ENCODE measurements at places on chromosomes 5 and 9.

DNA sequence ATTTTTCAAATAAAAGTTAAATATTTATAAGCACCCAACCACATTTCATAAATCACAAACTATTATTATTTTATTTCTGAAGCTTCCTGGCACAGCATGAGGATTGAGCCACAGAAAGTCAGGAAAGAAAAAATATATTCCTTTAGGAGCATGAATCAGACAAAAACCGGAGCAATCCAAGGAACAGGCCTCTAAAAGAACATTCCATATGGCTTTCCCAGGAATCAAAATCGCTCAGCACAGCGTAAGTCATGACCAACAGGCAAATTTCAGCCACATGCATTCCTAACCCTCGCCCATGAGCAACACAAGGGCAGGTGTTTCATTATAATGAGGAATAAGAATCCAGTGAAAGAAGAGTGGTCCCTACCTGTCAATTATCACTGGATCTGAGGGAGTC, 26.7 kb downstream of the EBF1 start:
- no peak for DNase-seq

DNA sequence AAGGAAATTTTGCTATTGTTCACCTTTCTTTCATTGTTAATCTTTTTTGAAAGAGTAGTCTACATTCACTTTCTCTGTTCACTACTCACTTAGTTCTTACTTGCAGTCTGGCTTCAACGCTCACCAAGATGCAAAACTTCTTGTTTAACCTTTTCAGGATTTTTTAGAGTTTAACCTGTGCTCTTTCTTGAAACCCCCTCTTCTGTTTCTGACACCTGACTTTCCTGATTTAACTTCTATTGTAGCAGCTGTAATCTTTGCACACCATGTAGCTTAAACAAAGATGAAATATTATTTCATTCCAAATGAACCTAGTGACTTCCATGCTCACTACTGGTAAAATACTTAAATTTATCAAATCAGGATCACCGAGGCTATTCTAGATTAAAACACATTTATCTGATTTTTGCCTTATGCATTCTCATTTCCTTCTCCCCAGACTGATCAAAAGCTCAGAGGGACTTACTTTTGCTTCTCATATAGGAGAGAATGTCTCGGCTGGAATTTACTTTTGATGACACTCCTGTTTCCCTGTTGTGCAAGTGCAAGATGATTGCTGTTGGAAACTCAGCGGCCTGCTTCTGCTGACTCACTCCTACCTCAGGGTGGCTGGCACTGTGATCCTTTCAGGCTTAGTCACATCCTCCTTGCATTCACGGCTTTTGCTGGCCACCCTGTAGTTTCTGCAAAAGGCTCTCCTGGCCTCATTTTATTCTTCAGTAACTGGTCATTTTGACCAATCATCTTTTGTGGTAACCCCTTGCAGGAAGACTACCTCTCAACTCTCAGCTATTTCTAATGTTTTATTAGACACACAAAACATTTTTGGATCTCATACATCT, 109.3 kb upstream of the IFNE start:
- DNase-seq: peak; percentile 98

DNA sequence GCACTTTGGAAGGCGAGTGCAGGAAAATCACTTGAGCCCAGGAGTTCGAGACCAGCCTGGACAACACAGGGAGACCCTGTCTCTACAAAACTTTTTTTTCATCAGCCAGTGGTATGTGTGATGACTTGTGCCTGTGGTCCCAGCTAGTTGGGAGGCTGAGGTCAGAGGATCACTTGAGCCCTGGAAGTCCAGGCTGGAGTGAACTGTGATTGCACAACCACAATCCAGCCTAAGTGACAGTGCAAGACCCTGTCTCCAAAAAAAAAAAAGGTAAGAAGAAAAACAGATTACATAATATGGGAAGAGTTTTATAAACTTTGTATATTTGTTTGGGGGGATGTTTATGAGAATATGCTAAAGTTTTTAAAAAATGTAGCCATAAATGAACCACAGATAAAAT, 76.5 kb upstream of the CER1 start:
- no peak for DNase-seq

- no peak for DNase-seq
These were observed 108.0 kb upstream of the RAD23B start for GRCh38 chr9:107175041-107175440.

DNA sequence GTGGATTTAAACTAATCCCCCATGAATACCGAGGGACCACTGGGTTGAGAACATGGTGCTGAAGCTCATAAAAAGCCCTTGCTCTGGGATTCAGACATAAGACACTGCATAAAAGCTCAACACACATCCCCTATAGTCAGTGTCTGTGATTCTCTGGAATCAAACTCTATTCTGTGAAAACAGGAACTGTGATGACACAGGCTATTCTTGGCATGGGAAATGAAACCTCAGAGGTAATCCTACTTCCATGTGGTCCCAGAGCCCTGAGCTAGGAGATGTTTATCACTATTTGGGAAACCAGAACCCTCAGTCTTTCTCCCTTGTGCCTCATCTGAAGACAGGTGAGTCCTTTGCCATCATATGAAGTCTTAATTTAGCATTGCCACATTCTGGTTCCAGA, 135.4 kb upstream of the PRSS3 start:
- no peak for DNase-seq

DNA sequence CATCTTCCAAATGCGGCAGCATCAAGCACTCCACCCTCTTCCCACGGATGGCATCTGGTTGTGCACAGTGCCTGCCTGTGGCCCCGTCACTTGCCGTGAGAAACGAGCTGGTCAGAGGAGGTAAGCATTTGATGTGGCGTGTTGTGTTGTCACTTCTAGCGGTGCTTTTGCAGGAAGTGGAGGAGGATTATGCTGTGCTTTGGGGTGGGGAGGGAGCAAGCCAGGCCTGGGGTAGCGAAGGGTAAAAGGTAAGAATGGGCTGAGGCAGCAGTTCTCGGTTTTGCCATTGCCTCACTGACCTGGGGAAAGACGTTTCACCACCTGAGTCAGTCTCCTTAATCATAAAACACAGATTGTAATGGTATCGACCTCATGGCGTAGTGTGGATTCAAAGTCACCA, 2.3 kb upstream of the POMT1 start:
- DNase-seq: no peak

GRCh38 chr5:139835656-139836055, 40.0 kb downstream of the PSD2 start:
- DNase-seq: no peak

GRCh38 chr5:57698802-57699201, 216.2 kb upstream of the ACTBL2 start:
- DNase-seq: no peak

- DNase-seq: peak; percentile 100
These were observed 143.0 kb downstream of the GPBP1 start for GRCh38 chr5:57316798-57317327.

GRCh38 chr5:77881528-77881927, 105.4 kb upstream of the TBCA start:
- DNase-seq: peak; percentile 48

DNA sequence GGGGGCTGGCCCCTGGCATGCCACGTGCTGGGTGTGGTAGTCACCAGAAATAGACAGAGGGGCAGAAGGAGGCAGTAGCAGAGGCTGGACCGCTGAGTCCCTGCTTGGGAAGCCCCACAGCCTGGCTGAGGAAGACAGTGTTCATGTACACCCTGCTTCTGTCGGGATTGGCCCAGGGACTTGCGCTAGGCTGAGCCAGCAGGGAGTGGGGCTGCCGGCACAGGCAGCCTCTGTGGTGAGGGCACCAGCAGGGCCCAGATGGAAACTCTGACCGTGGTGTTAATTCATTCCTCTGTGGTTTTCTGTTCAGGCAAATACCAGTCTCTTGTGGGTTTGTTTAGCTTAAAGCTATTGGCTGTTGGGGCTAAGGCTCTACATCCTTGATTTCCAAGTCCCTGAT, 108.6 kb upstream of the RAD23B start:
- DNase-seq: peak; percentile 16

DNA sequence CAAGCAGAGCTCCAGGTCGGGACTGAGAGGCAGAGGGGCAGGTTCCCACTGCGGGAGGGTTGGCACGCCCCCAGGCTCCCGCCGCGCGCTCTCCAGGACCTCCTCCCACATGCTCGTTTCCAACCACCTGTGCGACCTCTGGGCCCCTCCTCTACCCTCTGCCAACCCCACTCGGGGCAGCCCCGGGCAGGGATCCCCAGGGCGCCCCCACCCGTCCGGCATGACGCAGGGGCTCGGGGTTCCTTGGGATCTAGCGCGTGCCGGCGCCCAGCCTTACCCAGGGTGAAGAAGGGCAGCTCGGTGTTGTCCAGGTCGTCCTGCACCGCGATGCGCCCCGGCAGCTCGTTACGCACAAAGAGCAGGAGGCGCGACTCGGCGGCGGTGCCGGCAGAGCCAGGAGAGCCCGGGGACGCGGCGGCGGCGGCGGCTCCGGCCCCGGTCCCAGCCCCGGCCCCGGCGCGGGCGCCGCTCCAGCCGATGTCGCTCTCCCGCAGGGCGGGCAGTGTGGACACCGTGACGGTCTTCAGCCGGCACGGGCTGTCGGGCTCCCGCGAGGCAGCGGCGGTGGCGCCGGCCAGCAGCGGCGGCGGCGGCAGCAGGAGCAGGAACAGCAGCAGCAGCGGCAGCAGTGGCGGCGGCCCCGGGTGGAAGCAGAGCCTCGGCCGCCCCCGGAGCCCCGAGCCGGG, 494 bp downstream of the ASTN2 start:
- DNase-seq: no peak

DNA sequence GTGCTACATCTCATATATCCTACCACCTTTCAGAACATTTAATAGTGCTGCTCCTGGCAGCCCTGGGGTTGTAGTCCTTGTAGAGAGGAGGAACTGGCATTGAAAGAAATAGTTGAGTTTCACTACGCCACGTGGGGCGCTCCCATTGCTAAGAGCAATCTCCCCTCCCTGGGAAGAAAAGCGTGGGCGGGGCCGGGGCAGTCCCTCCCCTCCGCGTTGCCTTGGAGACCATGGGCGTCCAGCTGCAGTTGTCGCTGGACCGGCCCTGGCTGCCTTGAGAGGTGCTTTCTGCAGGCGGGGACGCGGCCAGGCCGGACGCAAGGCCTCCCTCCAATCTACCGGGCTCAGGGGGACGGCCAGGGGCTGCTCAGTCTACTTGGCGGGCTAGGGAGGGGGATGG, 368 bp upstream of the CCDC180 start:
- DNase-seq: peak; percentile 57

- DNase-seq: no peak
These were observed 41.0 kb upstream of the IRX4 start for GRCh38 chr5:1923766-1924165.

GRCh38 chr5:145856285-145856818, 16.5 kb downstream of the GRXCR2 start:
- peak; percentile 74 for DNase-seq

- DNase-seq: no peak
These were observed 72.8 kb downstream of the SNCAIP start for GRCh38 chr5:122384739-122385235.
